ENCODE measurements at places on chromosomes 1 and 21.

GRCh38 chr21:28877318-28877884 is 115.3 kb downstream of the LTN1 start:
- no peak for DNase-seq

- no peak for DNase-seq
These were observed 181.4 kb downstream of the AK5 start for GRCh38 chr1:77463216-77463615.

DNA sequence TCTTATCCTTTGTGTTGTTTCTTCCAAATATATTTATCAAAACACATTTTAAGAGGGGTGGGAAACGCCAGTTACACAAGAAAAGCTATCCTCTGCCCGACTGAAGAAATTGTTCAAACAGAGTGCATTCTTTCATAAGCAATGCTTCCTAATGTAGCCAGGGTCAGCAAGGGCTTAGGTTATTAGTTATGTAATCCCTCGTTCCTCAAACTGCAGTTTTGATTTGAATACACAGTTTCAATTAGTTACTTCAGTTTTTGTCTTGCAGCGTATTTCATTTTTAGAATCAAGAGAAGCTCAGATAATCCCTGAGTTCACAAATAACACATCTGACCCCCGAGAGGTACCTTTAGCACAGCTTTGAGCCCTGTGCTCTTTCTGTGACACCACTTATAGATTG is 141.7 kb upstream of the NRIP1 start:
- DNase-seq: no peak

DNA sequence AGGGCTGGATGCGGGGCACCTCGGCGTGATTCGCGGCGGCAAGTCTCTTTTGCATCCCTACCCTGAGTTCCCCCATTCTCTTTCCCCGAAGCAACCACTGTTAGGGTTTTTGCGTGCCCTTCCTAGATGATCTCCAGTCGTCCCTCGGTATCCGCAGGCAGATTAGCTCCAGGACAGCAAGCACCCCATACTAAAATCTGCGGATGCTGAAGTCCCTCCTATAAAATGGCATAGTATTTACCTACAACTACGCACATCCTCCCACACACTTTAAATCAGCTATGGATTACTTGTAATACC is 22.8 kb upstream of the CFAP126 start:
- no peak for DNase-seq

GRCh38 chr1:71417421-71417820 is 336.6 kb upstream of the ZRANB2 start:
- DNase-seq: no peak

DNA sequence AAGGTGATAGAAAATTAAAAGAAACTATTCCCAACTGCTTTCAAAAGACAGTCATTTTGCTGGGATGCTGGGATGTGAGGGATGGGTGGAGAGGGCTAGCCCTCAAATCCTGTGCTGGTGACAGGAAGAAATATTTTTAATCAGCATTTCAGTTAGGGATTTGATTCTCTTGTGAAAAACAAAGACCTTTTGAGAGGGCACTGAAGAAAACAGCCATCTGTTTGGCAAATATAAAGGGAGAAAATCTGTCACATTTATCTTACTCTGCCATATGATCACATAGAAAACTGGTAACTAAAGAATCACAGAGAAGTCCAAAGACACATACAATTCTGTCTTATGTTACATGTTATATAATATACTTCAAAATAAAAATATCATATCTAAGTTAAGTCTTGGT is 12.3 kb downstream of the STXBP3 start:
- DNase-seq: no peak

DNA sequence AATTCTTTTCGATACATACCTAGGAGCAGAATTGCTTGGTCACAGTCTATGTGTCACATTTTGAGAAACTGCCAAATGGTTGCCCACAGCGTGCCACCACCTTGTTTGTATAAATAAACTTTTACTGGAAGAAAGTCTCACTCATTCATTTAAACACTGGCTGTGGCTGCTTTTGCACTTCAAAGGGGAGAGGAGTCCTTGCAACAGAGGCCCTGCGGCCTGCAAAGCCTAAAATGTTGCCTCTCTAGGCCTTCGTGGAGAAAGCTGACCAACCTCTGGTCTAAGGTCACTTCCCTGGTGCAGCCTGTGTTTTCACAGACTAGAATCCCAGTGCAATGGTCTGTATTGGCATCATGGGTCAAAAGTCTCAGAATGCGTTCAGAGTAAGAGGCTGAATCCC is 8.3 kb downstream of the RIPK4 start:
- DNase-seq: no peak

DNA sequence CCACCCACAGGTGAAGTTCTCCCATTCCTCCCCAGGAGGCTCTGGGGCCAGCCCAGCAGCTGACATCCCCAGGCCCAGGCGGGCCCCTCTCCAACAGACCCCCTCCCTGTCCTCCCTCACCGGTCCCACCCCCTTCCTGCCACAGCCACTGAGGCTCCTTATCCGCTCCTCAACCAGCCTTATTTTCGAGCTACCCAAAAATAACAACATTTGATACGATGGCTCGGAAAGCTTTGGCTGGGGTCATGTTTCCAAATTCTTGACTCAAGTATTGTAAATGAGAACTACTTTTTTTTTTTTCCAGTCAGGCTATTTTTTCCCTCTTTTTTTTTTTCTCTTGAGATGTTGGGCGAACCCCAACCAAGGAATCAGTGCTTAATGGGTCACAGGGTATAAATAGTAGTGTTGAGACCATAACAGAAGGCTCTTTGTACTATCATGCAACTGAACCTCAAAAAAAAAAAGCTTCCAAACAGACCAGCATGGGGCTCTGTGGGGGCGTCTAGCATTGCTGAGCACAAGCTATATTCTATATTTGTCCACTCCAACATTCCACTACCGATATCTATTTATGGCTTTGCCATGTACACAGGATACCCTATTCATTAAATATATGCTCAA is 27.2 kb downstream of the IRF2BP2 start:
- no peak for DNase-seq

DNA sequence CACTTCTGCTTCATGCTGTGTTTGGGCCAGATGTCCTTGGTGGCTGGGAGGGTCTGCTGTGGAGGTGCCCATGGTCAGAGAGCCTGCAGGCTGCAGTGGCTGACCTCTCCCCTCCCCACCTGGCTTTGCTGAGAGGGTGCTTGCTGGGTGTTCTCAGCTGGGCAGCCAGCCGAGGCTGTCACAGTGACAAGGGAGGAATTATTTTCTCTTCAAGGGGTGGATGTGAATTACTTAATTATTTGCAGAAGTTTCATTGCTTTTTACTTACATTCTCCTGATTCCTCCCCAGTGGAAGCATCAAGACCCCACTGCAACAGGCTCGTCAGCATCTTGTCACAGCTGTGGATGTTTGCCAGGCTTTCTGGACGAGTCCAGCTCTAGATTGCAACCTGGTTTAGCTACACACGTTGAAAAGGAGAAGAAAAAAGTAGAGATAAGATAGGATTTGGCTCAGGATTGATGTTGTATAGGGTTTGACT is 70.3 kb downstream of the GALNT2 start:
- no peak for DNase-seq

GRCh38 chr21:27572696-27573095 is 605.8 kb upstream of the ADAMTS5 start:
- peak; percentile 53 for DNase-seq

DNA sequence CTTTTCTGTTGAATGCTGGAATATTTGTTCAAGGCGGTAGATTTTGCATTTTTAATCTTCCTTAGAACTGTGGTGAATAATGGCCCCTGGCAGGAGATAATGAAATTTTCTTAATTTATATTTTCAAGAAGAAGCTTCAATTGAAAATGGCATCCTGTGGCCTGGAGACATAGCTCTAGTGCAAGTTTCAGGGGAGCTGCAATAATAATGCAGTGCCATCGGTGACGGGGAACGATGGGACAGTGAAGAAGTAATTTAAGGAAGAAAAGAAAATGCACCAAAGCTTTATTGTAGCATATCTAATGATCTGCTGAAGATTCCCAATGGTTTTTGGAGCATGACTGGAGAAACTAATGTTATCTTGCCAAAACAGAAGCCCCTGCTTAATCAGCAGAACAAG is 128.4 kb downstream of the ADGRL2 start:
- no peak for DNase-seq

DNA sequence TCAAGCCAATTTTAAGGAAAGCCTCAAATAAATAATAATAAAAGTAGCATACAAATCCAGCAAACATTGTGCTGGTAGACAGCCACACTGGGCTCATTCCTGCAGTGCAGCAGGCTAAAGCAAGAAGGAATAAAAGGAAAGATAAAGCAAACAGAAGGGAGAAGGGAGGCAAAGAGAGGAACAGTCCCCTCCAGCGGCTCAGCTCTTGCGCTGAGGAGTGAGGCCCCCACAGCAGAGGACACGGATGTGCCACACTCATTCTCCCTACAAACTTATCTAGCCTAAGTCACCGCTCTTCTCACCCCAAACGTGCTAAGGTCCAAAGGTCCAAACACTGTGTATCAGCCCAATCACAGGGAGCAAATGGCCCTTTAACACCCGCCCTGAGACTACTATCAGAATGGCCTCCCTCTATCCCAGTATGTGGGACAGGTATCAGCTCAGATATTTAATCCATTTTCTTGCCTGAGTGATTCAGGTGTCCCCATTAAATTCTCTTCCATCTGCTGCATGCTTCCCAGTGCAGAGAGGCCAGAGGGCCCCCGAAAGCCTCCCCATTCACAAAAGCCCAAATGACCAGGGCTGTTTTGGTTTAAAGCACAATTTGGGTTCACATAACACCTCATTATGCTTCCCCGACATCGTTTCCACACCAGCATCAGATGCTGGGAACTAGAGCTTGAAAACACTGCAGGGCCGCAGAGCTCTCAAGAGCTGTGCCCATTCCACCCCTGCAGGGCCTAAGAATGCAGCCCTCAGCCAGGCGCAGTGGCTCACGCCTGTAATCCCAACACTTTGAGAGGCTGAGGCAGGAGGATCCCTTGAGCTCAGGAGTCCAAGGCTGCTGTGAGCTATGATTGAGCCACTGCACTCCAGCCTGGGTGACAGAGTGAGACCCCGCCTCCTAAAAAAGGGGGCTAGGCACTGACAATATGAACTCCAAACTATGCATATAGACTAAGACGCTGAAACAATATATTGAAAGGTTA is 17.8 kb downstream of the CAPZB start:
- DNase-seq: no peak

DNA sequence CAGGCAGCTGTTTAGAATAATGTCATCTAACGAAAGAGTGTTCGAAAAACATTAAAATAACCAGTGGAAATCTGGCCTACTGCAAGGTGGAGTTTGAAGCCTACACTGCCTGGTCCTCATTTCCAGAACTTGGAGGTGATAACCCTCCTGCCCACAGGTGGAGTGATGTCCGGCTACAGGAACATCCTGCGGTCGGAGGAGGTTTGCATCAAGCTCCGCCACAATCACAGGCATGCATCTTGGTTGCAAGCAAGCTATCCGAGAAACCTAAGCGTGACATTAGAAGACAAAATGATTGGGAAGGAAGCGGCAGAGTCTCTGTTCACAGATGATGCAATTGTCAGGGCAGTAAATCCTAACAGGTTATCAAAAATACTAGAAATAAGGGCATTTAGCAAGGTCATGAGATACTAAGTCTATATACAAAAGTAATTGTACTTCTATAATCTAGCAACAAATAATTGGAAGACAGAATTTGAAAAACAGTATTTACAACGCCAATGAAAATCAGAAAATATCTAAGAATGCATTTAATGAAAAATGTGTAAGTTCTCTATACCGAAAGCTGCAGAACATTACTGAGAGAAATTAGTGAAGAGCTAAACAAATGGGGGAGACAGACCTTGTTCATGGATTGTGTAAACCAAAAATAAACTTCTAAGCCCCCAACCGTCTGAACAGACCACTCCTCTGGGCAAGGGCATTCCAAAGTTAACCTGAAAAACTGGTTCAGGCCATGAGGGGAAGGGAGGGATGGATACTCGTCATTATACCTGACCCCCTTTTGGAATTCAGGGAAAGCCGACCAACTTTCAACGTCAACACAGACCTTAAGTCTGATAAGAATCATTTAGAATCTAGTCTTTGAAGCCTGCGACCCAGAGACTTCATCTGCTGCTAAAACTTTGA is 4.7 kb upstream of the SLC19A1 start:
- no peak for DNase-seq

DNA sequence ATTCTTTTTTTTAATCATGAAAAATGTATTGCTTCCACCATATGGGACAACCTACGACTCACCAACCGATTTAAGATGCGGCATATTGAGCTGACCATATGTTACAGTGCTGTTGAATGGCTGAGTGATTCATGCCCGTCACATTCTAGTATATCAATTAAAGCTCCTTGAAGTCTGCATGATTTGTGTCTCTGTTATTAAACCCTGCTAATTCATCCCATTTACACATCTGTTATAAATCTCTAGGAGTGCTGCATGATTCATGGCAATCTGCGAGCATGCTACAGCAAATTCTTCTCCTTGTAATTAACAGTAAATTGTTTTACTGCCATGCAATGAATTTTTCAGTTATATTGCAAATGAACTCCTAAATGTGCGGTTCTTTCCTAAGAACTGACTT is 239.8 kb downstream of the USH2A start:
- DNase-seq: no peak

DNA sequence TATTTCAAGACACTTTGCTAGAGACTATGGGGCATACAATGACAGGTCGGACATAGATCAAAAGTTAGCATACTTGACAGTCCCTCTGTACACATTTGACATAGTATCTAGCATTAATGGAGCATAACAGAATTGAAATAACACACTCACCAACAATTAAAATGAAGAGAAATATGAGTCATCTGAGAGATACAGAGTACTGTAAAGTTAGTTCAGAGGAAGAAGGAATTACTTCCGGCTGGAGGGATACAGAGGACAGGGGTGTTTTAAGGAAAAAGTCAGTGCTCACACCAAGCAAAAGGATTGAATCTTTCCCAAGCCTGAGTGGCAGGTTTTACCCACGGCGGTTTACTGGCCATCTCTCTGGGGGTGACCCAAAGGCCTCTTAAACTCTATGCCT is 2.4 kb downstream of the ZMYND12 start:
- no peak for DNase-seq

DNA sequence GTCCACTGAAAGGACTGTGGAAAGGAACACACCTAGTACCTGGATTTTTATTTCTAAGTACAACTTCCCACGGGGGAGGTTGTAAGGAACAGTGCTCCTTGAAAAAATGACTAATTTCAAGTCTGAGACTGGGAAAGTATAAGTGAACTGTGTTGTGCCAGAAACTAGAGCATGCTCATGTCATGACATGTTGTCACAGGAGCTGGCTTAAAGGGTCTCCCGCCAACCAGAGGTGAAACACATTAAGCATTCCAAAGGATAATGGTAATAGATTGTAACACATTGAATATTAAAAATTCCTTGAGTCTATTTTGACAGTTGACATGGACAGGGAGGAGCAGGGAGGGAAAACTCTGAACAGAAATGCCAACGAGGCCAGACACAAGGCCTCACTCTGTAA is 6.3 kb downstream of the ATP2B4 start:
- no peak for DNase-seq

DNA sequence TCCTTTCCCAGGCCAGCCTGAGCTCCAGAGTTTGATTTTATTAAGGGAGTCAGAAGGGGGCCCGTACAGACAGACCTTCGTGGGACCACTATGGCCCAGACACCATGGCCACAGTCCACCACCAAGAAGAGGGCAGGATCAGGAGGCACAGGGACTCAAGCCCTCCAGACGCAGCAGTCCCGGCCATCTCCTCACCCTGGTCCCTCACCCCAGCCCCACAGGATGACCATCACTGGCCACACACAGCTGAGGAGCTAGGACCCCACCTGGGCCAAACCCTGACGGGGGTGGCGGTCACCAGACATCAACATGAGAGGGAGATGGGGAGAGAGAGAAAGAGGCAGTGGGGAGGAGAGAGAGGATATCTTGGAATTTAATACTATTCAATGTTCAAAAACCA is 29.2 kb upstream of the AGPAT3 start:
- no peak for DNase-seq

- DNase-seq: no peak
These were observed 30.1 kb downstream of the ABCG1 start for GRCh38 chr21:42248783-42249597.
